ENCODE measurements at places on chromosomes 7 and 10. TPM values are rescaled to one million over a fixed set of nuclear protein-coding genes. Genes with fewer than 3 reads are reported as not detected.

The NPC1L1 gene
- not detected for total RNA-seq

The MYL10 gene
- total RNA-seq: not detected

The FOXI2 gene
- total RNA-seq: not detected

DNA sequence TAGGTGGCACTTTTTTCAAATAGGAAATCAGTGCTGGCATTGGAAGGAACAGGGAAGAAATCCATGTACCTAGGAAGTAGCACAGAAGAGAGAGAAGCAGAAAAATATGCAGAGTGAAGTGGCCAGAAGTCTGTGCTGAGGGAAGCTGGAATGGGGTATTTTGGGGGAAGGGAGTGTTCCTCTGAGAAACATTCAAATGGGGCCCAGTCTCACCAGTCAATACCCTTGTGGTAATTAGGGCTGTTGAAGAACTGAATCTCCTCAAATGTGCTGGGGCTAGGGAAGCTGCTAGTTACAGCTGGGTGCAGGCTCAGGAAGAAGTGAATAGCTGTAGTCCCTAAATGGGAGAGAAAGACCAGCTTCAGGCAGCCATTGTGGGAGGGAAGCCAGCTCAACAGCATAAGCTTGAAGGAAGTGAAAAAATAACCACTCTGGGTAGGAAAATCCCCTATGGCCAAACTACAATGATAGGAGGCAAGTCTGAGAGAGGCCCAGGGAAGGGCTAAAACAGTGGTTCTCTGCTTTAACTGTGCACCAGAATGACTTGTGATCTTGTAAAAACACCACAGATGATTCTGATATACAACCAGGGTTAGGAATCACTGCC lies 7.6 kb downstream of the NDST2 start:
- peak overlapping the region; percentile 47 for H3K27ac ChIP-seq
- no peaks in the 10 kb centered on the region for H3K27me3 ChIP-seq
- DNase-seq: no peak
- peaks cover 37% of the 10 kb centered on the region for H3K4me1 ChIP-seq

- DNase-seq: no peak
- H3K27ac ChIP-seq: no peak overlapping the region
- no peaks in the 10 kb centered on the region for H3K36me3 ChIP-seq
- no peaks in the 10 kb centered on the region for H3K4me1 ChIP-seq
Measured at GRCh38 chr7:117165656-117166055, 157.2 kb downstream of the WNT2 start.

GRCh38 chr10:63646491-63646890 lies 125.3 kb downstream of the REEP3 start:
- no peak overlapping the region for H3K4me3 ChIP-seq
- H3K27ac ChIP-seq: no peak overlapping the region
- peaks cover 5% of the 10 kb centered on the region for H3K4me1 ChIP-seq
- no peaks in the 10 kb centered on the region for H3K27me3 ChIP-seq
- no peaks in the 10 kb centered on the region for H3K36me3 ChIP-seq
- no peak for DNase-seq

GRCh38 chr10:119625570-119626280 lies 25.5 kb upstream of the BAG3 start:
- H3K4me3 ChIP-seq: no peak overlapping the region
- no peaks in the 10 kb centered on the region for H3K27me3 ChIP-seq
- H3K4me1 ChIP-seq: peaks cover 5% of the 10 kb centered on the region
- no peak for DNase-seq
- no peaks in the 10 kb centered on the region for H3K36me3 ChIP-seq
- H3K27ac ChIP-seq: no peak overlapping the region

DNA sequence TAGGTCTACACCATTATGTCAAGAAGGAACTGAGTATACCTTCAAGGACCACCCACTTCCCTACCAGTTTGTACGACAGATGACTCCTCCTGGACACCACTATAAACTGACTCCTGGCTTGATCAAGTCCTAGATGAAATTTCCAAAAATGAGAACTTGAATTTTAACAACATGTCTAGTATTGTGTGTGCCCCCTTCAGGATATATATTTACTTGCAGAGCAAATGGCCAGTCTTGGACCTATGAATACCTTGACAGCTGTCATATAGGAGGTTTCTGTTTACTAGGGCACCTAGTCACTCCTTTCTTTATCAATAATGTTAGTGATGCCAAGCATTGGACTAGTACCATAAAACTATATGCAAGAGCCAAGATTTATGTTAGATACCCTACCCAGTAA lies 94.1 kb upstream of the TMEM26 start:
- H3K4me3 ChIP-seq: no peak overlapping the region
- no peaks in the 10 kb centered on the region for H3K27me3 ChIP-seq
- no peak for DNase-seq
- no peaks in the 10 kb centered on the region for H3K36me3 ChIP-seq
- H3K4me1 ChIP-seq: no peaks in the 10 kb centered on the region

DNA sequence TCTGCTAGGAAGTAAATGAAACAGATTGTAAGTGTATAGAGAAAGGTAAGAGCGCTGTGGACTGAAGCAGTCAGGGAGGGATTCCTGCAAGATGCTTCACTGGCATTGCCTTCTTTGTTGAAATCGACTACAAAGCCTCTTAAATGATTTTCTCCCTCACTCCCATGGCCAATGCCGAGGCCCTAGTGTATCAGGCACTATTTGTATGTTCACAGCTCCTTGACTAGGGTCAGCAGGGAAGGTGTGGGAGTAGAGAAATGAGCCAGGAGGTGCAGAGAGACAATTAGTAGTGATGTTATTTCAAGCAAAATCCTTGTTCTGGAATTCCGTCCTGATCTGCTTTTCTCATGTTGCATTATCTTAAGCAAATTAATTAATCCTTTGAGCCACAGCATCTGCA lies 22.9 kb upstream of the DUSP5 start:
- no peaks in the 10 kb centered on the region for H3K36me3 ChIP-seq
- H3K4me3 ChIP-seq: no peak overlapping the region
- no peaks in the 10 kb centered on the region for H3K4me1 ChIP-seq
- H3K27me3 ChIP-seq: no peaks in the 10 kb centered on the region

DNA sequence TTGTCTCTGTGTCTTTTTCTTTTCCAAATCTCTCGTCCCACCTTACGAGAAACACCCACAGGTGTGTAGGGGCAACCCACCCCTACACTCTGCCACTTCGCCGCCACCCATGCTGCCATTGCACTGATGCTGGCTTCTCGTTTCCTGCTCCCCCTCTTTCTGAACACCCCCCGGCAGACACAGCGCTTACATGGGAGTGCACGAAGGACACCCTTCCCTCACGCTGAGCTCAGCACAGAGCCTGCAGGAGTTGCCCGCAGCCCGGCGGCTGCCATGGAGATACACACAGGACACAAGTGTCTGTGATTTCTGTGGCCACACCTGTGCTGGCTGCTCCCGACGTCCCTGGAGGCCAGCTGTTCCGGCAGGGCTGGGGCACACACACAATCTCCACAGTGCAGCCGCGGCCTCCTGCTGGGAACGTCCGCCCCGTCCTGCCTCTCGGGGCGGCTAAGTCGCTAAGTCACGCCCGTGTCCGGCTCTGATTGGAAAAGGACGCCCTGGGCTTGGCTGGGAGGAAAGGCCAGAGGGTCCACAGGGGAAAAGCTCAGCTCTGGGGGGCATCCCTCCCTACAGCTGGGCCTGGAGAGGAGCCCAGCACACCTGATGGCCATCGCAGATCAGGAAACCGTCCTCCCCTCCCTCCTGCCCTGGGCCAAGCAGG lies 349.8 kb downstream of the PTPRN2 start:
- no peak overlapping the region for H3K27ac ChIP-seq
- no peak overlapping the region for H3K4me3 ChIP-seq
- no peaks in the 10 kb centered on the region for H3K36me3 ChIP-seq

DNA sequence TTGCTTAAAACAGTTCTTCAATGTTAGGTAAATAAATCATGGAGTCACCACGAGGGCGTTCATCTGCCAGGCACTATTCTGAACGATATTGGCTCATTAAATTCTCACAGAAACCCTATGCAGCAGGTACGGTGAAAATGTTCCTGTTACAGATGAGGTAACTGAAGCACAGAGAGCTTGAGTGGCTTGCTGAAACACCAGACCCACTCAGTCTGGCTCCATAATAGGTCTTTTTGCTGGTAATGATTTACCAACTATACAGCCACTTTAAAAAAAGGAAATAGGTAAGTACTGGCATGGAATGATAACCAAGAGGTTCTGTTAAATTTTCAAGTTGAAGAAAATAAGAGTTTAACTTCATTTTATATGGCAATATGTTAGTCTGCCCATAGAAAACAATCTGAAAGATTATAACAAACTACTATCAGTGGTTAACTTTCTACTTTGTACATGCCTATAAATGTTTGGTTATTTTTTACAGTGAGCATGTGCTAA lies 1.3 kb upstream of the TM9SF3 start:
- H3K27ac ChIP-seq: no peak overlapping the region
- DNase-seq: no peak
- no peak overlapping the region for H3K4me3 ChIP-seq
- H3K27me3 ChIP-seq: peaks cover 4% of the 10 kb centered on the region
- H3K4me1 ChIP-seq: peaks cover 29% of the 10 kb centered on the region

GRCh38 chr10:100529475-100530298 lies at the start of gene NDUFB8:
Gene NDUFB8 (minus strand): TSS chr10:100529871. CDS start chr10:100529851, 20 bp downstream.
- peak within 1 kb of the TSS; percentile 100 for H3K4me3 ChIP-seq
- peaks cover 35% of the 10 kb centered on the region for H3K36me3 ChIP-seq
- H3K27ac ChIP-seq: peak within 1 kb of the TSS; percentile 100
- DNase-seq: peak; percentile 92
- no peaks in the 10 kb centered on the region for H3K27me3 ChIP-seq

GRCh38 chr10:10165415-10165814 lies 852.3 kb upstream of the CELF2 start:
- H3K27ac ChIP-seq: no peak overlapping the region
- no peak overlapping the region for H3K4me3 ChIP-seq
- no peaks in the 10 kb centered on the region for H3K4me1 ChIP-seq
- H3K27me3 ChIP-seq: peaks cover 2% of the 10 kb centered on the region
- DNase-seq: no peak
- H3K36me3 ChIP-seq: no peaks in the 10 kb centered on the region

DNA sequence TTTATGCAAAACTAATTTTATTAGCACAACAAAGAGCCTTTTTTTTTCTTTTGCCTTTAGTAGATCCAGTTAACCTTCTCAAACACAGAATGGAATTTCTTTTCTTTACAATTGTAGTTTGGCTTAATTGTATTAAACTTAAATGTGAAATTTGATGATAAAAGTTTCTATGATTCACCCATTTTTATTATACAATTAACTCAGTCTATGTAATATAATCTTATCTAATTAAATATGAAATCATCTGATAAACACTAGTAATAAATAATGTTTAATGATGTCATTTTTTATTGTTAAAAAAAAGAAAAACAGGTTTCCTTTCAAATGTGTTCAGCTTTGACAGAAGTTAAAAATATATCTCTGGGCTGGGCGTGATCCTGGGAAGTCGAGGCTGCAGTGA lies 559.1 kb downstream of the PHTF2 start:
- H3K27ac ChIP-seq: no peak overlapping the region
- H3K4me3 ChIP-seq: no peak overlapping the region
- DNase-seq: no peak
- no peaks in the 10 kb centered on the region for H3K4me1 ChIP-seq

GRCh38 chr7:50793120-50793946 lies 10.6 kb upstream of the GRB10 start:
- peaks cover 2% of the 10 kb centered on the region for H3K36me3 ChIP-seq
- H3K4me3 ChIP-seq: peak overlapping the region; percentile 68
- H3K27ac ChIP-seq: no peak overlapping the region
- H3K27me3 ChIP-seq: peaks cover 54% of the 10 kb centered on the region
- H3K4me1 ChIP-seq: peaks cover 8% of the 10 kb centered on the region

DNA sequence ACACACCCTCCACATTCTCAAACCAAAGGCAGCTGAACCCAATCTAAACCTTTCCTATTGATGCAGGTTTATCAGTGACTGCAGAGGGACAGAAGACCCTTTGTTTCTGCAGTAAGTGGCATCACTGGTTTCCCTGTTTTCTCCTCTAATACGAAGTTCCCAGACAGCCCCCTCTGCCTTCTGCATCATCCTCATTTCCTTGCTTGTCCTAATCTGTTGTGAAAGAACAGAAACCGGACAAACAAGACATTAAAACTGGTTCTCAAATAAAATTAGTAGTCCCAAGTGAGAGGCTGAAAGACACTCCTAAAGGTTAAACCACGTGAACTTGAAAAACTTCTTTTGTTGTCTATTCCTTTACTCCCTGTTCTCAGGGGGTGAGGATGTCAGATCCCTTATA lies 10.1 kb upstream of the ADRB1 start:
- H3K4me1 ChIP-seq: no peaks in the 10 kb centered on the region
- H3K27me3 ChIP-seq: peaks cover 53% of the 10 kb centered on the region
- H3K4me3 ChIP-seq: no peak overlapping the region
- H3K27ac ChIP-seq: no peak overlapping the region
- no peak for DNase-seq

GRCh38 chr10:9654261-9654660 lies 1363.4 kb upstream of the CELF2 start:
- H3K36me3 ChIP-seq: no peaks in the 10 kb centered on the region
- no peak for DNase-seq
- no peaks in the 10 kb centered on the region for H3K4me1 ChIP-seq
- no peaks in the 10 kb centered on the region for H3K27me3 ChIP-seq

DNA sequence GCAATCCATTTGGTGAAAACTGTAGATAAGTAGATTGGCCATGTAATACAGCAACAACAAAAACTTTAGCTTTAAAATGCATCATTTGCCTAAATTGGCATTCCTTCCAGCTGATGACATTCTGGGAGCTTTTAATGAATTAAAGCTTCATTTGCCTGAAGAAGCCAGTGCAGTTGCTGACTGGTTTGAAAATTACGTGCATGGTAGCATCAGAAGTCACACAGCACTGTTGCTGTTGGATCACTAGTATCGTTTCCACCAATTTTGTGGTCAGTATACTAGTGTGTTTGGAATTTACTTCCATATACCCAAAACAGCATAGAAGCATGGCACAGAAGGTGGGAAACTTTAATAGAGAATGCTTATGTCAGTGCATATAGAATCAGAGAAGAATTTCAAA lies 194.9 kb downstream of the ETV1 start:
- DNase-seq: no peak
- H3K27me3 ChIP-seq: no peaks in the 10 kb centered on the region
- no peaks in the 10 kb centered on the region for H3K4me1 ChIP-seq
- H3K36me3 ChIP-seq: no peaks in the 10 kb centered on the region

Measured in activated CD4-positive, alpha-beta T cell treated with anti-CD3 and anti-CD28 coated beads, Interleukin-2, amount 10 ng/mL, durations not matched to agents 7 days and 5 days (primary cell).